ENCODE measurements at places on chromosomes 6 and 20.

DNA sequence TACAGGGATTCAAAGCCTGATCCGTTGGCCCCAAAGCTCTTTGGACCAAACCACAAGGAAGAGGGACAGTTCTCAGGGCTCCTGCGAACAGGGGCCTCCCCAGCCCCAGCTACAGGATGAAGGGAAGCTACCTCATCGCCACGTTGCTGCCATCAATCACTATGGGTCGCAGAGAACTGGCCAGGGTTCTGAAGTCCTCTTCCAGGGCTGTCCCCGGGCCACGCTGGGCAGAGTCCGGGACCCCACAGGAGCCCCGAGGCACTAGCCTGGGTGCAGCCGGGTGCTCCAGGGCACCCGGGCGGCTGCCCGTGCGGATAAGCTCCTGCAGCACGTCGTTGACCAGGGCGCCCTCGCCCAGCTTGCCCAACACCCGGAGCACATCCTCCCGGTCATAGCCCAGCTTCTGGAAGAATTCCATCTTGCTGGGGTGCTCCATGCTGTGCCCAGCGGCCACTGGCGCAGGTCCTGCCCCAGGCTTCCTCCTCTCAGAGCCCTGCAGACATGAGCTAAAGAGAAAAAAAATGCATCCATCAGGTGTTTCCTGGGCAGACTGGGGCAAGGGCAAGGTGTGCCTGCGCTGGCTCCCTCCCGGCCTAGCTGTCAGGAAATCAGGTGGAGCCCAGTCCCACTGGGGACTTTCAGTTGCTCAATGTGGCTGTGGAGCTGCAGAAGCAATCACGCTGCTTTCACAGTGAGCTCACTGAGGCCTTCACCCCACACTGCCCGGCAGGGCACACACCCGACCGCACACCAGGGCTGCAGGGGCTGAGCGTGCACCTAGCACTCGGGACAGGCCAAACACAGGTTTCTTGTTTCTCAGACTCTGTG, 10.5 kb downstream of the ZC3H12D start:
- no peak for DNase-seq

GRCh38 chr20:23071996-23072395, 14.1 kb downstream of the CD93 start:
- DNase-seq = no peak

GRCh38 chr6:73329201-73329600, 24.9 kb downstream of the DPPA5 start:
- no peak for DNase-seq

GRCh38 chr6:117381749-117382148, 44.0 kb downstream of the ROS1 start:
- DNase-seq = no peak

GRCh38 chr20:7687065-7687464, 253.2 kb downstream of the HAO1 start:
- DNase-seq = no peak

- no peak for DNase-seq
Measured at GRCh38 chr6:125188037-125188436, 34.5 kb downstream of the TPD52L1 start.

GRCh38 chr20:2223558-2224367, 72.0 kb upstream of the TGM3 start:
- no peak for DNase-seq

DNA sequence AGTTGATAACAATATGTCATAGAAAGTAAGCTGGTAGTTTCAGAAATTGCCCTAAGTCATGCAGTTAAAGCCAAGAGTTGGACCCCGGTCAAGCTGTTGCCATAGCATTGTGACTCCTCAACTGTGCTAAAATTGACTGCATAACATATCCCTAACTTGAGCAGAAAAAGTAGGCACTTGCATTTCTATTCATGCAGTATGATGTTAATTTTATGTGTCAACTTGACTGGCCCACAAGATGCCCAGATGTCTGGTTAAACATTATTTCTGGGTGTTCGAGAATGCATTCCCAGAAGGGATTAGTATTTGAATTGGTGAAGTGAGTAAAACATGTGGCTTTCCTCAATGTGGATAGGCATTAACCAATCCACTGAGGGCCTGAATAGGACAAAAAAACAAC, 136.4 kb downstream of the GPR63 start:
- DNase-seq = no peak

GRCh38 chr6:501891-502601, 110.5 kb downstream of the IRF4 start:
- no peak for DNase-seq

Measured in right renal pelvis (tissue), 4 donors.